ENCODE measurements at places on chromosomes 2 and 18. TPM values are rescaled to one million over a fixed set of nuclear protein-coding genes. Genes with fewer than 3 reads are reported as not detected.
A peak's percentile ranks its signal among the peaks of the same experiment; 100 is the strongest.

DNA sequence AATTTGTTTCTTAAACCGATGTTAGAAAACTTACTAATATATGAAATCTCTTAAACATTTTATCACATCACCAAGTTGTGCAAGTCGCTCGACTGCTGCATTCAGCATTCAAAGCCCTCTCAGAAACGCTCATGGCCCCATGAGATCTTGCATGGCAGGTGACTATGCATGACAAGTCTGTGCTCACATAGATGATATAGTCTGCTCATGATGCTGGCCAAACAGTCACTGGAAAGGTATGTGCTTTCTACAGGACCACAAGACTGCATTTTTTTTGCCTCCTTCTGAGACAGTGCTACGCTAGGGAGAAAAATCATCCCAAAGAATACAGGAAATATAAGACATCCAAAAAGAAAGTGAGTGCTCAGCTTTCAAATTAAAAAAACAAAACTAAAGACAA lies 98.3 kb upstream of the ZBTB14 start:
- H3K27me3 ChIP-seq = no peaks in the 10 kb centered on the region
- no peak for DNase-seq
- H3K36me3 ChIP-seq = no peaks in the 10 kb centered on the region

The ATOH8 gene
- 0.43 TPM for total RNA-seq

DNA sequence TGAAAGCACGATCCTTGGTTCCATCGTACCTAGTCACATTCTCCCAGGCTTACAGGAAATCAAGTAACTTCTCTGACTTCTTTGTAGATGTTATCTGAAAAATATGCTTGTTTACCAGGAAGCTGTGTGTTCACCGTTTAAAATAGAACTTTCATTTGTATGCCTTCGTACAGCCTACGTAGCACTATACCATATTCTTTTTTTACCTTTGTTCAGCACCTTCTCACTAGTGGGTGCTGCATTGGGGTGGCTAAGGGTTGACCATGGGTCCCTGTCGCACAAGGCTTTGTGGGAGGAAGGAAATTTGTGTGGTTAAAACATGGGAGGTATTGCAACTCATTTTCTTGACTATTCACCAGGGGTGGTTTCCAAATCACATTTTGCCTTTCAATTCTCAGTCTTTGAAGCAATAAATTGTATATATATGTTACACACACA lies 16.6 kb downstream of the MALT1 start:
- no peak for DNase-seq
- no peak overlapping the region for H3K27ac ChIP-seq
- no peaks in the 10 kb centered on the region for H3K4me1 ChIP-seq

The ADD2 gene
- total RNA-seq = 45.3 TPM

The CLEC4F gene
- total RNA-seq = not detected

The SYT4 gene
- total RNA-seq = 0.06 TPM

The FSHR gene
- total RNA-seq = not detected

GRCh38 chr2:41728788-41729338 lies 319.0 kb upstream of the PKDCC start:
- no peaks in the 10 kb centered on the region for H3K36me3 ChIP-seq
- no peaks in the 10 kb centered on the region for H3K27me3 ChIP-seq
- H3K4me1 ChIP-seq = peaks cover 10% of the 10 kb centered on the region
- no peak for DNase-seq
- no peak overlapping the region for H3K4me3 ChIP-seq

- DNase-seq = no peak
- H3K36me3 ChIP-seq = no peaks in the 10 kb centered on the region
- H3K27ac ChIP-seq = no peak overlapping the region
- no peak overlapping the region for H3K4me3 ChIP-seq
These were observed 5.4 kb downstream of the RAB11FIP5 start for GRCh38 chr2:73107211-73107926.

The CCT4 gene
- 314 TPM for total RNA-seq

GRCh38 chr18:57767259-57768050 lies 35.7 kb downstream of the ATP8B1 start:
- no peaks in the 10 kb centered on the region for H3K4me1 ChIP-seq
- H3K27ac ChIP-seq = no peak overlapping the region
- H3K27me3 ChIP-seq = no peaks in the 10 kb centered on the region
- H3K4me3 ChIP-seq = no peak overlapping the region
- no peaks in the 10 kb centered on the region for H3K36me3 ChIP-seq

- no peak for DNase-seq
- no peak overlapping the region for H3K27ac ChIP-seq
- no peaks in the 10 kb centered on the region for H3K36me3 ChIP-seq
- H3K4me1 ChIP-seq = no peaks in the 10 kb centered on the region
These were observed 21.1 kb downstream of the SERPINE2 start for GRCh38 chr2:224017957-224018356.

DNA sequence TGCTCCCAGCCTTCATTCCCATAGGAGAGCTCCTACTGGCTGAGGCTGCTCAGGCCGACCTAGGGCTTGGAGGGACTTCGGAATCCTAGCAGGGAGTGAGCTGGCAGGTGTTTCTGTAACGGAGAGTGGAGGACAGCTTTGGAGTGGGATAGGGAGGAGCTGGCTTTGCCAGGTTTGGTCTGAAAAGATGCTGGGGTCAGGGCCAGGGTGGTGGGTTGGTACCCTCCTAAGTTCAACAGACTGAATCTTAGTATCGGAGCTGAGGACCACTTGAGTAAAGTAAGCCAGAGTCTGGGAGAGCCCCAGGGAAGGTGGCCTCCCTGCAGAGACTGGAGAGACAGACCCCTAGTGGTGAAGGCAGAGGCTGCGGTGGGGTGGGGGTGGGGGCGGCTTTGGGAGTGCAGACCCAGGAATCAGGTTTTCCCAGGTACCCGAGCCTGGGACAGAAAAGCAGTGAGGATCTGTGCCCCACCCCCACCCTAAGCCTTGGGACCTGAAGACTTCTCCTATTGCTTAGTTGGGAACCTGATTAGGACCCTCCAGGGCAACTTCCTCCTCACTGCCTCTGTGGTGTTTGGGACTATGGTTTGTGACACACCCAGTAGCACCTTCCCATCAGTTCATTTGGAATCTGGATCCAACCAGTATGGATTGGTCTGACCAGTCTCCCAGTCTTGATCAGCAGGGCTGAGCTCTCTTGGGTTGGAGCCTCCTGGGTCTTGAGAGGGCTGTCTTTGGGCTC lies 3.0 kb downstream of the CNNM4 start:
- H3K4me1 ChIP-seq = peaks cover 36% of the 10 kb centered on the region
- H3K27me3 ChIP-seq = no peaks in the 10 kb centered on the region
- peak; percentile 46 for DNase-seq
- peak overlapping the region; percentile 69 for H3K4me3 ChIP-seq
- H3K27ac ChIP-seq = peak overlapping the region; percentile 23

- H3K27me3 ChIP-seq = no peaks in the 10 kb centered on the region
- no peak overlapping the region for H3K4me3 ChIP-seq
- no peaks in the 10 kb centered on the region for H3K36me3 ChIP-seq
- no peak for DNase-seq
- H3K27ac ChIP-seq = no peak overlapping the region
These were observed 79.3 kb downstream of the FBXO15 start for GRCh38 chr18:74068296-74068695.

GRCh38 chr2:30622452-30622851 lies 175.4 kb downstream of the LCLAT1 start:
- no peaks in the 10 kb centered on the region for H3K36me3 ChIP-seq
- H3K27ac ChIP-seq = no peak overlapping the region
- DNase-seq = no peak
- H3K4me1 ChIP-seq = no peaks in the 10 kb centered on the region

The ACMSD gene
- total RNA-seq = not detected

DNA sequence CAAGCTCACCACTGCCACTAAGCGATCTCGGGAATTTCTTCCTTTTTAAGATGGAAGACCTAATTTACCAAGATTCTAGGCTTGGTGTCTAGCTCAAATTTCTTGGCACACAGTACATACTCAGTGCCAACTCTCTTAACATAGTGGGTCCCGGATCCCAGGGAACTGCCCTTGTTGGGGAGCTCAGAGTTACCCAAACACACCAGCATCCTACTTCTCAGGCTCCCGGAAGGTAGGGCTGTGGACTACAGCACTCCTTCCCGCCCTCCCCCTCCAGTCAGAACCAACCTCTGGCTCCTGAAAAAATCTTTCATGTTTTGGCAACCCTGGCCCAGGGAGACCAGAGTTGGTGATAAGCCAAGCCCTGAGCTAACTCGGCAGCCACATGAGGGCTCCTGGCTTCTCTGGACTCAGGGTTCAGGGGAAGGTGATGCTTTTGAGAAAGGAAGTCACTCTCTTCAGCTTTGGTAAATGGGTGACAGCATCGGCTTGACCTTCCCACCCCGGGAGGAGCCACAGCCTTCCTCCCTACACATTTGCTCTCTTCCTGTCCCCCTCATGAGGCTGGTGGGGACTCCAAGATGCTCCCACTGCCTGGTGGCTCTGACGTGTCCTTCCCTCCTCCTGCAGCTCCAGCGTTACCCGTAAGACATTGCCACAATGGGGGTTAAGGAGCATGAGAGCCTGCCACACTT lies 8.8 kb downstream of the ODC1 start:
- H3K4me3 ChIP-seq = no peak overlapping the region
- H3K4me1 ChIP-seq = no peaks in the 10 kb centered on the region
- no peaks in the 10 kb centered on the region for H3K27me3 ChIP-seq

DNA sequence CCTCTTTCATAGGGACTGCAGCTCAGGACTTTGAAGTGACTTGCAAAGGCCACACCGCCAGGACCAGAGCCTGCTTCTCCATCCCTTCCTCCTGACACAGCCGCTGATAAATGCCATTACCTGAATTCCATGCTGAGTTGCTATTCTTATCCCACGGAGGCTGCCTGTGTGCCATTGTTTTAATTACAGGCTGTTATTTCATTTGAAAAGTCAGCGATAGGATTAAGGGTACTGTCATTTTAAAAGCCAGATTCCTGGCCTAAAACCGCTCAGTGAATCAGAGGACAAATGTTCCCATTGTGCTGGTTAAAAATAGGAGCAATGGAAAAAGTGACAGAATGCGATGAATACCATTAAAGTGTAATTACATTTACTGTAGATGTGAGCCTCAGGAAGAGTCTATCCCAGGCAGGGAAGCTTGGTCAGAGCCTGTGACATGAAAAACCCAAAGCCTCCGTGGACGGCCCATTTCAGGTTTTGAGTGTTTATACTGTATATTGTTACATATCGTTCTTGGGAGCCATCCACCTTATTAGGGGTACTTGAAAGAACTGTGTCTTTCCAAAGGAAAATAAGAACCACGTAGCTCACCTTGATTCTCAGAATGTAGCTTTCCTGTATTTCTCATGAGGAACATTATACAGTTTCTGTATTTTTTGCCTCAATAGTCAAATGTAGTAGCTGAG lies 41.3 kb downstream of the PDCL3 start:
- peaks cover 12% of the 10 kb centered on the region for H3K4me1 ChIP-seq
- peak; percentile 48 for DNase-seq
- no peak overlapping the region for H3K4me3 ChIP-seq

- no peaks in the 10 kb centered on the region for H3K27me3 ChIP-seq
- no peaks in the 10 kb centered on the region for H3K4me1 ChIP-seq
- no peak overlapping the region for H3K27ac ChIP-seq
- H3K36me3 ChIP-seq = no peaks in the 10 kb centered on the region
- H3K4me3 ChIP-seq = no peak overlapping the region
- no peak for DNase-seq
These were observed 450.7 kb upstream of the NXPH2 start for GRCh38 chr2:139230881-139231280.

The RAMP1 gene
- total RNA-seq = not detected

- peaks cover 45% of the 10 kb centered on the region for H3K27me3 ChIP-seq
- no peak overlapping the region for H3K27ac ChIP-seq
- H3K36me3 ChIP-seq = no peaks in the 10 kb centered on the region
- no peak for DNase-seq
These were observed 38.6 kb downstream of the MARCO start for GRCh38 chr2:118980573-118980972.

GRCh38 chr18:3263132-3263700 lies 1.3 kb downstream of the MYL12B start:
- no peak for DNase-seq
- no peak overlapping the region for H3K27ac ChIP-seq
- H3K36me3 ChIP-seq = no peaks in the 10 kb centered on the region
- peaks cover 18% of the 10 kb centered on the region for H3K4me1 ChIP-seq

GRCh38 chr2:96913398-96914202 lies 43.7 kb upstream of the SEMA4C start:
- H3K36me3 ChIP-seq = no peaks in the 10 kb centered on the region
- no peak for DNase-seq
- H3K27me3 ChIP-seq = no peaks in the 10 kb centered on the region
- H3K4me1 ChIP-seq = peaks cover 6% of the 10 kb centered on the region
- H3K27ac ChIP-seq = no peak overlapping the region

The SLC8A1 gene
- 9.6 TPM for total RNA-seq

The TIGD1 gene
- 14.6 TPM for total RNA-seq

DNA sequence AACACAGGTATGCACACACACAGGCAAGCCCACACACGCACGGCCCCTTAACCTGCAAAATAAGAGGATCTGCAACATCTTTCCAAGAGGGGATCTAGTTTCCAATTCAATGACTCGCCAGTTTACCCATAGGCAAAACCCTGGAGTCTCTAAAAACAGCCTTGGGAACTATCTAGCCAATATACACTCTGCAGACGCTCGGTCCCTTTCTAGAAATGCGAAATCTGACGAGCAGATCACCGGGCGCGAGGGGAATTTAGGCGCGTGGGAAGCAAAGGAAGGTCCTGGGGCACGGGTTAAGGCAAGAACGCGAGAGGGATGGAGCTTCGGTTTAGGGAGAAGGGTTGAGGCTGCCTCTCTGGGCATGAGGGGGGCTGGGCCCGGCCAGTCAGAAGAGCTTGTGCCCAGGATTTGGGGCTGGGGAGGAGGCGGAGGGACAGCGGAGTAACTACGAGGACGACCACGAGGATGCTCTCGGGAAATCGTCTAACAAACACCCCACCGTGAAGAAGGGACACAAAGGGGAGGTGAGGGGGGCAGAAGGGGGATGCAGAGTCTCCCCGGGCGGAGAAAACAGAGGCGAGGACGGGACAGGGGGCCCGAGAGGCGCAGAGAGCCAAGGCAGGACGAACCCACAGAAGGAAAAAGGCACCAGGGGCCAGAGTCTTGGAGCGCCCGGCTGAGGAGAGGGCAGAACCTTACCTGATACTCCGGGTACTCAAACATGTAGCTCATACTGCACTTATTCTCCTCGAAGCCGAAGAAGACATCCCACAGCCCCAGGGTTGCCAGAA lies 542 bp downstream of the PGAP1 start:
- peak overlapping the region; percentile 93 for H3K27ac ChIP-seq
- DNase-seq = peak; percentile 65
- peak overlapping the region; percentile 92 for H3K4me3 ChIP-seq
- peaks cover 15% of the 10 kb centered on the region for H3K4me1 ChIP-seq
- no peaks in the 10 kb centered on the region for H3K27me3 ChIP-seq

GRCh38 chr2:215530191-215530968 lies 94.5 kb upstream of the FN1 start:
- H3K4me1 ChIP-seq = no peaks in the 10 kb centered on the region
- H3K27ac ChIP-seq = no peak overlapping the region
- H3K4me3 ChIP-seq = no peak overlapping the region
- no peak for DNase-seq
- no peaks in the 10 kb centered on the region for H3K27me3 ChIP-seq

GRCh38 chr2:33529771-33530481 lies 53.5 kb downstream of the RASGRP3 start:
- H3K27me3 ChIP-seq = no peaks in the 10 kb centered on the region
- H3K36me3 ChIP-seq = no peaks in the 10 kb centered on the region
- H3K27ac ChIP-seq = no peak overlapping the region

The HOXD4 gene
- not detected for total RNA-seq

- H3K36me3 ChIP-seq = no peaks in the 10 kb centered on the region
- H3K4me3 ChIP-seq = no peak overlapping the region
- H3K27me3 ChIP-seq = no peaks in the 10 kb centered on the region
- H3K4me1 ChIP-seq = peaks cover 38% of the 10 kb centered on the region
These were observed 53.9 kb downstream of the NCK2 start for GRCh38 chr2:105798595-105798994.
